Spleen (tissue), 13 donors: ENCODE measurements at places on chromosomes 6 and 20. TPM values are rescaled to one million over a fixed set of nuclear protein-coding genes. Genes with fewer than 3 reads are reported as not detected.

GRCh38 chr20:37494301-37494700, 26.7 kb upstream of the NNAT start:
- no peaks in the 10 kb centered on the region for H3K36me3 ChIP-seq
- H3K4me1 ChIP-seq, result no peaks in the 10 kb centered on the region
- H3K27me3 ChIP-seq, result no peaks in the 10 kb centered on the region
- H3K4me3 ChIP-seq, result no peak overlapping the region

DNA sequence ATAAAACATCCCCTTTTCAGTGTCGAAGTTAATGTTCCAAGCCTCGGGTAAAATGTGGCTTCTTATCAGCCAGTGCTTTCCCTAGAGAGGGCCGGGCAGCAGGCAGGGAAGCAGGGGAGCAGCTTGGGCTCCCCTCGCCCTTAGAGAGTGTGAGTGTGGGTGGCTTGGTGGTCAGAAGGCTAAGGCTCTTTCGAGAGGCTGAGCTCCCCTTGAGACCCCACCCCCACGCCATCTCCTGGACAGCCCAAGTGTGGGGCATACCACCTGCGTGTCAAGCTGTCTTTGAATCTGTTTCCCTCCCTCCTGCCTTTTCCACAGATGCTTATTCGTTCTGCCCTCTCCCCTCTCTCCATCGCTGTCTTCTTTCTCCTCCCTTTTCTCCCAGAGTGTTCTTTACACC, 95.1 kb upstream of the FOXP4 start:
- H3K36me3 ChIP-seq, result no peaks in the 10 kb centered on the region
- no peak for DNase-seq
- no peaks in the 10 kb centered on the region for H3K4me1 ChIP-seq
- no peak overlapping the region for H3K4me3 ChIP-seq

DNA sequence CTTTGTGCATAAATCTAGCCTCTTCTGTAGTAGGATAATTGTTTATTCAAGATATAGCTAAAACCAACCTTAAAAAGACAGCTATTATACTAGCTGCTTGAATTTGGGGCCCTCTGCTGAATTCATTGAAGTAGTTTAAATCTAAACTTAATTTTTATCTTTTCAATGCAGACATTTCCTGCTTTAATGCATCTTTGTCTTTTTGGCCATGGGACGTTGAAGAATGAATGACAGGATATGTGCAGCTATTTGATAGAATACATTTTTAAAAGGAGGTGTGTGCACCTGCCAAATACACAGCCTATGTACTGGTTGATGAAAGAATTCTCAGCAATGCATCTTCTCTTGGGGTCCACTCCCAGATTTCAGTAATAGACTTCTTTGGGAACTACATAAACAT, 524.9 kb downstream of the PHF3 start:
- no peak overlapping the region for H3K27ac ChIP-seq
- DNase-seq, result no peak
- no peaks in the 10 kb centered on the region for H3K36me3 ChIP-seq
- no peaks in the 10 kb centered on the region for H3K27me3 ChIP-seq
- H3K4me1 ChIP-seq, result no peaks in the 10 kb centered on the region
- H3K4me3 ChIP-seq, result no peak overlapping the region

AP5S1 gene
- 5.6 TPM for polyA plus RNA-seq

DNA sequence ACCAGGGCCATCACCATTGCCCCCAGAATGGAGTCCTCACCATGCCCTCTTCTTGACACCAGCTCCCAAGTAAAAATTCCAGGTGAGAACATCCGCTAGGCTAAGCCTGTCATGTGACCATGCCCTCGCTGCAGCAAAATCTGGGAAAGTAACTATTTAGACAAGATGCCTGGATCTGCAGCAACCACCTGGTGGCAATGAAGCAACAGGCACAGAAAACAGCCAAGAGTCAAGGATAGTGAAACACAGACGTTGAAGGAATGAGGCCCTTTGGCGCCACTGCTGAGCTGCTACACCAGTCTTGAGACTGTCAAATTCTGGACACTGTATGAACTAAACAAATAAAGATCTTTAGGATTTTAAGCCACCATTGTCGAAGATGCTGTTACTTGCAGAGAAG, 30.1 kb upstream of the TGM6 start:
- no peak overlapping the region for H3K4me3 ChIP-seq
- no peak overlapping the region for H3K27ac ChIP-seq

GRCh38 chr6:27494987-27495385, 22.1 kb upstream of the ZNF184 start:
- H3K27ac ChIP-seq, result peak overlapping the region; percentile 24
- H3K36me3 ChIP-seq, result no peaks in the 10 kb centered on the region
- no peak for DNase-seq
- H3K4me1 ChIP-seq, result peaks cover 3% of the 10 kb centered on the region
- H3K27me3 ChIP-seq, result peaks cover 71% of the 10 kb centered on the region

ENPP1 gene
- polyA plus RNA-seq, result 0.46 TPM

DNA sequence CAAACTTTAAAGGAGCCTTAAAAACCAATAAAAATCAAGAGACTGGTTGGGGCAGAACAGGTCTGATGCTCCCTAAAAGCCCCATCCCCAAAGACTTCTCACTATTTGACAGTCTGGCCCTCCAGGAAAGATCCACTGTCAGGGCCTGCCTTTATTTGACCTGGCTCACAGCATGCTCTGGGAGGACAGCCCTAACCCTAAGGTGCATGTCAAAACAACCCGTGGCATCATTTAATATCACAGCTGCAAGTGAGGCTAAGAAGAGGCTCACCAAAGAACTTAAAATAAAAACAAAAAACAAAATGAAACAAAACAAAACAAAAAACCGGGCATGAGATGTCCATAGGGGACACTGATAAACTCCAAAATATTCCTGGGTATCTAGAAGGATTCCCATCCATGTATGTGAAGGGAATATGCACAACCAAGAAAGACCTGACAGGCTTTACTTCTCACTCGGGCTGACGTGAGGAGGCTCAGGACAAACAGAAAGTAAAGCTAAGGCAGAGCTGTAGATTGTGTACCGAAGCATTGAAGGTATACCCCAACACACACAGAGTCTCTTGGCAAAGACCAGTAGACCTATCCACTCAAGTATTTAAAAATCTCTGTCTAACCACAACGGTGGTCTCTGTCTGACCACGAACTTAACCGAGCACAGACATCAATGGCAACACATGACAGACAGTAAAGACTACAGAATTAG, 57.3 kb downstream of the AHI1 start:
- H3K27me3 ChIP-seq, result no peaks in the 10 kb centered on the region
- DNase-seq, result no peak

DNA sequence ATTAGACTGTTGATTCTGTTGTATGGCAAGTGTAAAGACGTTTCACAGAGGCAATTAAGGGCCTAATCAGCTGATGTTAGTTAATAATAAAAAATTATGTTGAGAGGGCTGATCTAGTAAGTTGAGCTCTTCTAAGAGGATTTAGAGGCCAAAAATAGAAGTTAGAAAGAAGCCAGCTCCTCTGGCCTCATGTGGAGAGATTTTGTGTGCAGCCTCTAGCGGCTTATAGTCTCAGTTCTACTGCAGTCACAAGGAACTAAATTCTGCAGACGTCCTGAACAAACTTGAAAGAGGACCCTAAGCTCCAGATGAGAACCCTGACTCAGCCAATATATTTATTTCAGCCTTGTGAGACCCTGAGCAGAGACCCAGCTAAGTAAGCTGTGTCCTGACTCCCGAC, 498.6 kb downstream of the BTBD3 start:
- H3K27ac ChIP-seq, result no peak overlapping the region
- no peak overlapping the region for H3K4me3 ChIP-seq
- no peaks in the 10 kb centered on the region for H3K27me3 ChIP-seq
- no peak for DNase-seq

DNA sequence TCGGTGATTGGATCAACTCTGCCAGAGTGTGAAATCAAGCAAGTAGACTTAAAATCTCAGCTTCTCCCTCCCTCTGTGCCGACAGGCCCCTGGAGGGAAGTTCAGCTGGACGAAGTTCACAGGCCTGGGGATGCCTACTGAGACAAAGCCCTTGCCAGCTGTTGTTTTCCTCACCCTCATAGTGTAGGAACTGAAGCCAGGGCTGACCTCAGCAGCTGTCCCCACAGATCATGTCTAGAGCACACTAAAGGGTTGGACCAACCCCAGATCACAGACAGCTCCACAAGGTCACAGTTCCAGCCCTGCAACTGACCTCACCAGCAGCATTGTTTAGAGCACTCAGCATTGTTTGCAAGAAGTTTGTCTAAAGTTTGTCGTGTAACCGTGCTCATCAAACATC, 261.9 kb upstream of the ECI2 start:
- H3K36me3 ChIP-seq, result no peaks in the 10 kb centered on the region
- H3K27me3 ChIP-seq, result no peaks in the 10 kb centered on the region
- no peak for DNase-seq
- H3K4me1 ChIP-seq, result no peaks in the 10 kb centered on the region
- H3K27ac ChIP-seq, result no peak overlapping the region

DNA sequence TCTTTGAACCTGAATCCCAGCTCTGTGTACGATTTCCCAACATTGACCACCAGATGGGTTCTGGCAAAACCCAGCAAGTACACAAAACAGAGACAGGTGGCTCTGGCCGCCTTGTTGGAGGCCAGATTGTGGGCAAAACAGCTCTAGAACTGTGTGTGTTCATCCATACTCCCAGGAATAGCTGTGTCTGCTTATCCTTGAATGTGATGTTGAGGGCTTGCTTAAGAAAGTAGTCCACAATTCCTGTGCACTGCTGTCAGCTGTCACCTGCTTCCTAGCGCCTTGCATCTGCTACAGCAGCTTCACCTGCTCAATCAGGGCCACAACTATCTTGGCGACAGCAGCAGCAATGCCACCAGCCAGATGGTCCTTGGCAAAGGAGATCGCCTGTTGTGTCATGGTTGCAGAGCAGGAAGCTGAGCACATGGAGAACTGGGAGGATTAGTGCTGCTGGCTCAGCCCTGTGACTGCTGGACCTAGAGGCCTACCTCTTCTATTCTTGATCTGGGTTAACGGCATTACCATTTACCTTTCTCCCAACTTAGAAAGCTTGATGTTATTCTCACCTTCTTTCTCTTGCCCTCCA, 3.7 kb upstream of the SMAP1 start:
- no peak overlapping the region for H3K27ac ChIP-seq
- no peak for DNase-seq
- no peaks in the 10 kb centered on the region for H3K36me3 ChIP-seq
- H3K4me3 ChIP-seq, result no peak overlapping the region
- H3K27me3 ChIP-seq, result no peaks in the 10 kb centered on the region
- peaks cover 7% of the 10 kb centered on the region for H3K4me1 ChIP-seq

- no peak for DNase-seq
- H3K36me3 ChIP-seq, result peaks cover 51% of the 10 kb centered on the region
- no peaks in the 10 kb centered on the region for H3K4me1 ChIP-seq
- no peak overlapping the region for H3K4me3 ChIP-seq
- no peaks in the 10 kb centered on the region for H3K27me3 ChIP-seq
Observed at GRCh38 chr6:2264932-2265331, 19.5 kb upstream of the GMDS start.

DNA sequence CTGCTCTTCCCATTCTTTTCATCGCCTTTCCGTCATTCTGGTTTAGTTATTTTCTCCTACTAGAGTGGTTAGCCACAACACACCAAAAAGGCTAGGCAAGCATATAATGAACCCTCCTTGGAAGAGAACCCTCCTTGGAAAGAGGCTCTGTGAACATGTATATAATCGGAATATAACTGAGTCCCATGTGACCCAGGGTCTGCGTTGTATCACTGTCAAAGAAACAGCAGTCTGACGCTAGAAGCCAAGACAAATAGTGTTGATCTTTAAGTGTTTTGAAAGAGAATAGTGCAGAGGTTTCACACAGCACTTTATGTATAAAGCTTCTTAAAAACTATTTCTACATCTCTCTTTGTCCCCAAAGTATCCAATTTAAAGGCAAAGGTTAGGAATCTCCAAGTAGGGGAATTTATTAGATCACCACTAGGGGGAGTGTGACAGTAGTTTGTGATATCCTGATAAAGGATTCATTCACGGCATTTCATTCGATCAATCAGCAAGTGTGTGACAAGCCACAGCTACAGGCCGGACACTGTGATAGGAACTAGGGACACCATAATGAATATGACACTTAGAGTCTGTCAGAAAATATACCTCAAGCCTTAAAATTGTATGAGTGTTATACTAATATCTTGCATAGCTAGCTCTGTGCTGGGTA, 395.3 kb downstream of the CD109 start:
- no peaks in the 10 kb centered on the region for H3K27me3 ChIP-seq
- no peak overlapping the region for H3K4me3 ChIP-seq
- H3K27ac ChIP-seq, result no peak overlapping the region
- H3K4me1 ChIP-seq, result no peaks in the 10 kb centered on the region
- no peaks in the 10 kb centered on the region for H3K36me3 ChIP-seq

DNA sequence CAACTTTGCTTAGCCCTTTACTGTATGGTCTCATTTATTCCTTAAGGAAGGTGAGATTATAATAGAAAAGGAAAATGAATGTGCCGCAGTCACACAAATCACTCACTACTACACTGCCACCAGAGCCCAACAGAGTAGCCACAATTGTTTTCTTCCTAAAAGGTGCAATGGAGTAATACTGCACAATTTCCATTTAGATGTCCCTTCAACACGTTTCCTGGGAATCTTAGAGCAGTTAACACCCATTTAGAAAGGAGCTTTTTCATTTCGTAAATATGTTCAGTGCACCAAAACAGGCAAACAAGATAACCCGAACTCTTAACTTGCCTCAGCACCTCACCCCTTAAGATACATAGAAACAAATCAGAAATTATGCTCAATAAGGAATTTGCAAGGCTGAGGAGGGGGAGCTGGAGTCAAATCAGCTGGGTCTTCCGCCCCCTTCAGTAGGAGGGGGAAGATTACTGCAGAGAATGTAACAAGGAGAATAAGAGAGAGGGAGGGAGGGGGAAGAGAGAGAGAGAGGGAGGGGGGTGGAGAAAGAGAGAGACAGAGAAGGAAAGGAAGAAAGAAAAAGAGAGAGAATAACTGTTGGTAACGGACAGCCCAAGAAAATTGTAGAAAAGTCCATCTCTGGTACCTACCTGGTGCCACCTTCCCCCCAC, 155.5 kb downstream of the BCAS1 start:
- peaks cover 34% of the 10 kb centered on the region for H3K4me1 ChIP-seq
- H3K36me3 ChIP-seq, result no peaks in the 10 kb centered on the region
- DNase-seq, result no peak
- H3K27me3 ChIP-seq, result no peaks in the 10 kb centered on the region
- H3K27ac ChIP-seq, result peak overlapping the region; percentile 95

CPXM1 gene
- polyA plus RNA-seq, result 0.64 TPM
